ENCODE measurements at places on chromosomes 11 and 22. TPM values are rescaled to one million over a fixed set of nuclear protein-coding genes. Genes with fewer than 3 reads are reported as not detected.

DNA sequence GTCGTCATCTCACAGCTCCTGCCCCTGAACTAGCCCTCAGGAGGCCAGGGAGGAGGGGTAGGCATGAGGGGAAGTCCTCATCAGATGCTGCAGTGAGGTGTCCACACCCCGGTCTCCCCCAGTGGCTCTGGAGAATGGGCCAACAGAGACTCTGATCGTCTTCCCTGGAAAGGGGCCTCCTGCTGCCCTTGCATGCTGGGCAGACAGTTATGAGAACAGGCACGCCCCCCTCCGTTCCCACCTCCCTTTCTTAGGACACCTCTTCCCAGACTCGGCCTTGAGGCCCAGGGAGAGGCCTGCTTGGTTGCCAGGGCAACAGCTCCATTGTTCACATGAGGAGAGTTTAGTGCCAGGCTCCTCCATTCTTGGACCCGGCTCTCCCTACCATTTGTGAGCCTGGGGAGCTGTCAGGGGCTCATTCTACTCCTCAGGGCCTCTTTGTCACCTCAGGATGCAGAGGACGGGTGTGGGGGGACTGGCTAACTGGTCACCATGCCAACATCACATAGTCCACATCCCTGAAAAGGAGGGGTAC, 157.7 kb downstream of the TTC17 start:
- no peak for DNase-seq

- DNase-seq, result peak; percentile 65
Observed at GRCh38 chr11:73273222-73273895, 1.2 kb downstream of the P2RY6 start.

DNA sequence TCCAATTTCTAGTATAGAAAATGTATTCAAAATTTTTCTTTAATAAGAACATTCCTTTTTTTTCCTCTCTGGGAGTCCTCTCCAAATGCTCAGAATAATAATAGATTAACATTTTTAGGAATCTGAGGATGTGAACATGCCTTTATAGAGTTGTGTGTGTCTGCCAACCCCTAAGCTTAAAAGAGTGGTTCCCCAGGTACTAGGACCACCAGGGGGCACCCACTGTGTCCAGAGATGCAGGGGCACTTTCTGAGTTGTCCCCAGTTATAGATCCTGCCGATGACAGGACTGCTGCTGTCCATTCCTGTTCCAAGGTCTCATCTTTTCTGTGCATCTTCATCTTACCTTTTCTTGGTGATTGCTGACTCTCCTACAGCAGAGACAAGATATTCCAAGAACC, 27.0 kb upstream of the MICAL2 start:
- no peak for DNase-seq

GRCh38 chr11:23429569-23429968, 569.3 kb upstream of the CCDC179 start:
- DNase-seq, result no peak

- DNase-seq, result no peak
Observed at GRCh38 chr11:20367313-20367948, 3.9 kb downstream of the HTATIP2 start.

- no peak for DNase-seq
Observed at GRCh38 chr11:10725114-10725906, 25.7 kb upstream of the CTR9 start.

DNA sequence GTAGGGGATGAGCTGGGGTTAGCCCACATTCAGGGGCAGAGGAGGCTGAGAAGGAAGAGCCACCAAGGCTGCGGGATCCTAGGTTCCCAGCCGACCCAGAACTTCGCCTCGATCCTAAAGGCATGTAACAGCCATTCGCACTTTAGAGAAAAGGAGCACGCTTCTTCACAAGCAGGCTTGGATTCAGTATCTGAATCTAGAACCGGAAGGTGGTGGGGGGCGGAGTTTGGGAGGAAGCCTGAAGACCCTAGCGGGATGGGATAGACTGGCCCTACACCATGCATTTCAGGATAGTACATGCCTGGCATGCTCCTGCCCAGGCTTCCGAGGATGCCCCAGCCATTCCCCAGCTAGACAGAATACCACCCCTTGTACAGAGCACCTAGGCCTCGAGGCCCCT, 4.4 kb downstream of the SCARF2 start:
- no peak for DNase-seq

GRCh38 chr11:34655335-34656008, 34.6 kb downstream of the EHF start:
- no peak for DNase-seq

GRCh38 chr11:103069367-103069766, 22.6 kb downstream of the DCUN1D5 start:
- DNase-seq, result no peak

- DNase-seq, result no peak
Observed at GRCh38 chr11:67071420-67072284, 15.0 kb downstream of the RHOD start.

GRCh38 chr22:21074102-21074715, 28.5 kb downstream of the LRRC74B start:
- no peak for DNase-seq

- no peak for DNase-seq
Observed at GRCh38 chr11:22065472-22065871, 127.4 kb upstream of the ANO5 start.

DNA sequence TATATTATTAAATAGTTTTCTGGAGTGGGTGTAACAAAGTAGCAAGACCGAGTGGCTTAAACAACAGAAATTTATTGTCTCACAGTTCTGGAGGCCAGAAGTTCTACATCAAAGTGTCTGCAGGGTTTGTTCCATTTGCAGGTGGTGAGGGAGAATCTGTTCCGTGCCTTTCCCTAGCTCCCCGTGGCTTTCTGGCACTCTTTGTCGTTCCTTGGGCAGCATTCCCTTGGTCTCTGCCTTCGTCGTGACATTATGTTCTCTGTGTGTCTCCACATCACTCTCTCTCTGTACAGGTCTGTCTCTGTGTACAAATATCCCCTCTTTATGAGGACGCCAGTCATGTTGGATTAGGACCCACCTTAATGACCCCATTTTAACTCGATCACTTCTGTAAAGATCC, 38.2 kb downstream of the LDLRAD3 start:
- no peak for DNase-seq

DNA sequence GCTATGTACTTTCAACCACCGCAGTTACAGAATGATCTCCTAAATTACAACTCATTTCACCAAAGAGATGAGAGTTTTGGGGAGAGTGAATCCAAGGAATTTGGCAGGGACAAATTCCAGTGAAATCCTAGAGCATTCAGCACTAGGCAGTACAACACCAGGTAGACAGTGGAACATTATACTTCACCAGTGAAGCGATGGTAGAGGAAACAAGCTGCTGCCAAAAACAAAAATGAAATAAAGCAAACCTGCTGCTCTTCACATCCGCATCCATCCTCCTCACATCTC, 16.9 kb downstream of the SMCO4 start:
- no peak for DNase-seq

GRCh38 chr11:117621226-117621625, 175.8 kb downstream of the DSCAML1 start:
- no peak for DNase-seq

DNA sequence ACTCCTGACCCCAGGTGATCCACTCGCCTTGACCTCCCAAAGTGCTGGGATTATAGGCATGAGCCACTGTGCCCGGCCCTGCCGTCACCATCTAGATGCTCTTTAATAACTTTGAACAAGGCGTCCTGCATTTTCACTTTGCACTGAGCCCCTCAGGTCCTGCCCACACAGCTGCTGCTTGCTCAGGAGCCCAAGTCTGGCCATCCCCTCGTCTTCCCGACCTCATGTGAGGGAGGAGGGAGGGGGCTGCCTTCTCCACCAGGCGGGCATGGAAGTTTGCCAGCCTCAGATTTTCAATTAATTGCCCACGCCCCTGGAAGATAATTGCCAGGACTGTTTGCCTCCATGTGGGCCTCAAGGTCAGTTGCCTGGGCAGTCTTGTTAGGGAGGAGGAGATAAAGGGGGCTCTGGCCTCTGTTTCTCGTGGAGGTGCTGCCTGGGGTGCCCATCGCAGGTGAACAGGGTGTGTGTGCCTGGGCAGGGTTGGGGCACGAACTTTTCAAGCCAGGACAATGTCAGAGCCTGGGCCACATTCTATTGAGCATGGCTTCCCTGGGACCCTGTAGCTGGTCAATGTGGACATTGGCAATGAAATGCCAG, 27.9 kb upstream of the MYEOV start:
- DNase-seq, result no peak

DNA sequence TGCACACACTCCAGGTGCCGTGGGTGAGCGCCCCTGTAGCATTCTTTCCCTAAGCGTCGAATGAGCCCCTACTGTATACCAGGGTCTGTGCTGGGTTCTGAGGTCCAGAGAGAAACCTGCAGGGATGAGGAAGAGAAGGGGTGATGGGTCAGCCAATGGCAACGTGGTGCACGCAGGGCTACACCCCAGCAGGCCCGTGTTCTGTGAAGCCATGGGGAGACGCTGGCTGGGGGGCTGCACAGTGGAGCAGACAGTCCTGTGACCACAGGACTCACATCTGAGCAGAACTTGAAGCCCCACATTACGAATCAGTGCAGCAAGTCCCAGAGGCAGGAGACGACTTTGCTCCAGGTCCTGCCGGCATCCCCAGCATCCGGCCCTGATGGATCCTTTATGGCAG, 1481.4 kb downstream of the BRD1 start:
- DNase-seq, result no peak

DNA sequence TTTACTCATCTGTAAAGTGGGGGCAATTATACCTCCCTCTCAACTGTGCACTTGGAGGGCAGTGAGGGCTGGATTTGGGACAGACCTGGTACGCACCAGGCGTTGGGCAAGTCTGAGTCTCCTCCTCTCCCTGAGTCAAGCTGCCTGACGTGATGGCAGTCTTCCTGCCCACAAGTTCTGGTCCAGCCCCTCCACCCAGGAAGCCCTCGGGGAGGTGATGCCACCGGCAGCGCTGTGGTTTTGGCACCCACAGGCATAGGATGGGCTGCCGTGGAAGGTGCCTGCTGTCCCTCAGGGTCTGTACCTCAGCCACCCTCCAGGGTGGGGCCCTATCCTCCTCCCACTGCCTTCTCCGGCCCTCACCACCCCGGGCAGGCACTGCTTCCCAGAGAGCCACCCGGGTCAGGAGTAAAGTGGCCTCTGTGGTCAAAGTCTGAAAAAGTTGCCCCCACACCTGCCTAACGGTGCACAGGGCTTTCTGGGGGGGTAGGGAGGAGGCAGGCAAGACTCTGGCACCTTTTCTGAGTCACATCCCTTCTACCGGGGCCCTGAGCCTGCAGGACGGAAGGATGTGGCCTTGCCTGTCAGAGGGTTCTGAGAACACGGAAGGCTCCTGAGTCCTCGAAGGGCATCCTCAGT, 6.5 kb upstream of the APOBEC3H start:
- DNase-seq, result no peak

GRCh38 chr11:76161261-76161961, 44.9 kb downstream of the WNT11 start:
- DNase-seq, result no peak

- no peak for DNase-seq
Observed at GRCh38 chr11:101617735-101618332, 34.0 kb upstream of the TRPC6 start.

GRCh38 chr11:7522121-7522520, 8.3 kb downstream of the PPFIBP2 start:
- DNase-seq, result no peak

GRCh38 chr11:91011503-91011902, 788.7 kb upstream of the CHORDC1 start:
- no peak for DNase-seq

DNA sequence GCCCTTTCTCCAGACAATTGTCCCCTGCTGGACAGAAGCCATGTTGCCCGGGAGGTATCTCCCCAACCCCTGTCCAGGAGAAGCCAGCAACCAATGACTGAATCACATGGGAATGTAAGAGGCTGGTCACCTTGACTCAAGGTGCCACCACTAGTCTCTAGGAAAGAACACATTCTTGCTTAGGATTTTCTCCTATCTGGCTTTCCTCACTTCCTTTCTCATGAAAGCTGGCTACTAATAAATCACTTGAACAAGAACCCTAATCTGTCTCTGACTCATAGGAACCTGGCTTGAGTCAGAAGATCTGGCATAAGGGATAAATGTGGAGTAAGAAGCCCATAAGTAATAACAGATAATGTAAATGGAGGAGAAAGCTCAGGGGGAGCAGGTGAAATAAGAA, 101.4 kb upstream of the C11orf87 start:
- no peak for DNase-seq

DNA sequence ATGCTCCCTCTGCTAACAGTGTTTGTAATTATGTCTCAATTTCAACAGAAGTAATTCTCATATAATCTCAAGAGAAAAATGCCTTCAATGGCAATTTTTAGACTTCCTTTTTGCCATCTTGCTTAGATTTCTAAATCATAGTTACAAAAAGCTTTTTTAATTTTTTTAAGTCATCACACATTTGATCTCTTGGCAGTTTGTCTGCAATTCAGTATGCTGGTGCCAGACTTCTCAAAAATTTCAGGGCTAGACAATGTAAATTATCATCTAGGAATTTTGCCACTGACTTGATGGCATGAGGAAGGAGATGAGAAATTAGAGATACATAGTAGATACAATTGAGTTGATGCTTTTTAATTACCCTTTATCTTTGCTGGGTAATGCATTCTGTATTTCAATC, 1176.7 kb upstream of the CNTN5 start:
- DNase-seq, result no peak

- DNase-seq, result no peak
Observed at GRCh38 chr22:46935506-46936377, 173.3 kb downstream of the TBC1D22A start.

DNA sequence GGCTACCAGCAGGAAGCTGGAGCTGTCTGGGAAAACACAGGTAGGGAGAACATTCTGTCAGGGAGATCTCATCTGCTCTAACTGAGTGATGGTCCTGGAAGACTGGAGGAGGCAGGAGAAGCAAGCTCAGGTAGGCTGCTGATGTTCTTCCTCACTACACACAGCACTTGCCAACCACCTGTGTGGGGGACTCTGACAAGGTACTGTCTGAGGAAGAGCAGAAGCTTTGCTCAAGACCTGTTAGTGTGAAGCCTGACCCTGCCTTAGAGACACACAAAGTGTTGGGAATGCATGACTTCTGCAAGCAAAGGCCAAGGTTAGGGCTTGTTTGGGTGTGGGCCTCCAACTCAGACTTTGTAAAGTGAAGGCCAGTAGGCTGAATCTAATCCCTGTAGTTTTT, 46.5 kb downstream of the CHST1 start:
- DNase-seq, result no peak

- no peak for DNase-seq
Observed at GRCh38 chr11:123233280-123233974, 38.4 kb upstream of the CLMP start.

- no peak for DNase-seq
Observed at GRCh38 chr11:72642043-72642883, 32.0 kb downstream of the PDE2A start.

GRCh38 chr11:94151903-94152677, 23.4 kb downstream of the PANX1 start:
- DNase-seq, result no peak

- no peak for DNase-seq
Observed at GRCh38 chr22:21073023-21073422, 27.3 kb downstream of the LRRC74B start.

GRCh38 chr11:118374729-118375128, 15.3 kb downstream of the UBE4A start:
- DNase-seq, result no peak

GRCh38 chr11:32069361-32070058, 21.4 kb upstream of the RCN1 start:
- DNase-seq, result no peak

Gene NCAM1
- 3.1 TPM for total RNA-seq

Gene PHRF1
- total RNA-seq, result 29.3 TPM

Gene APOL6
- 99.8 TPM for total RNA-seq

Gene MYOD1
- not detected for total RNA-seq

Gene F2
- not detected for total RNA-seq

Gene TMEM45B
- 0.87 TPM for total RNA-seq

Gene PICK1
- 13.5 TPM for total RNA-seq

Gene OR5M10
- not detected for total RNA-seq

Gene GLYATL1
- not detected for total RNA-seq

Gene PANX2
- total RNA-seq, result 1.9 TPM

Gene SIK2
- total RNA-seq, result 174 TPM

Gene MUC6
- total RNA-seq, result not detected

Gene HEPHL1
- total RNA-seq, result not detected
